ENCODE measurements at places on chromosomes 3 and 15.

DNA sequence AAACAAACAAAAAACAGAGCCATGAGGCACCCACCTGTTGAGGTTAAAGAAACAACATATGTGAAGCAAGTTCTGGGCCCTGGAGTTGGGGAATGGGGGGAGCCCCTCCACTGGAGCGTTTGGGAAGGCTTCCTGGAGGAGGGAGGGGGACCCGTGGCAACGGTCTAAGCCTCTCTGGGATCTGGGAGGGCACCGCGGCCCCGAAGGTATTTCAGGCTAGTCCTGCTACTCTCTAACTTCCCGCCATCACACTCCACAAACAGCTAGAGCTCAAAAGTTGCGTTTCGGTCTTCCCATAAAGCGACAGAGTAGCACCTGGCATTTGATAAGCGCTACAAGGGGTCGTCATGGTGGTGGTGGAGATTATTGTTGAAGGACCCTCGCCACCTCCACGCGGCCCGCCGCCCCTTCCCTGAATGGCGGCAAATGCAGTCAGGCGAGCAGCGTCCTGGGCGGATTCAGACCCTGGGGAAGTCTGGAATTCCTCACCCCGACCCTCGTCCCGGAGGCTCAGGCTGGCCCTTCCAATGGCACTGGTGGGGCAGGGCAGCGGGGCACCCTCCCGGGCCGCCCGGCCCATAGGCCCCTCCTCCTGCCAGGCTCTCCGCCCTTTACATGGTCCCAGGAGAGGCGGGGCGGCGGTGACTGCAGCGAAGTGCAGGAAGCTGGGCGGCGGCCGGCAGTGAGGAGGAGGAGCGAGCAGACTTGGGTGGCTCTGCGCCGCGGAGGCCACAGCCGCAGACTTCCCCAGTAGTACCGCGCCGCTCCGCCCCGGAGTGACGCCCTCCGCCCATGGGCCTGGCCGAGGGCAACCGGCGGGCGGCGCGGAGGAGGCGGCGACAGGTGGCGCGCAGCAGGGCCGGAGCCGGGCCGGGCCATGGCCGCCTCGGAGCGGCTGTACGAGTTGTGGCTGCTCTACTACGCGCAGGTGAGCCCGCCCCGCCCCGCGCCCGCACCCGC, at the start of gene NBEAL2:
TSS of gene NBEAL2 (plus strand) at position 682 of the 960 bp plus-strand sequence. CDS start at position 878, 196 bp downstream.
- peak; percentile 94 for DNase-seq

DNA sequence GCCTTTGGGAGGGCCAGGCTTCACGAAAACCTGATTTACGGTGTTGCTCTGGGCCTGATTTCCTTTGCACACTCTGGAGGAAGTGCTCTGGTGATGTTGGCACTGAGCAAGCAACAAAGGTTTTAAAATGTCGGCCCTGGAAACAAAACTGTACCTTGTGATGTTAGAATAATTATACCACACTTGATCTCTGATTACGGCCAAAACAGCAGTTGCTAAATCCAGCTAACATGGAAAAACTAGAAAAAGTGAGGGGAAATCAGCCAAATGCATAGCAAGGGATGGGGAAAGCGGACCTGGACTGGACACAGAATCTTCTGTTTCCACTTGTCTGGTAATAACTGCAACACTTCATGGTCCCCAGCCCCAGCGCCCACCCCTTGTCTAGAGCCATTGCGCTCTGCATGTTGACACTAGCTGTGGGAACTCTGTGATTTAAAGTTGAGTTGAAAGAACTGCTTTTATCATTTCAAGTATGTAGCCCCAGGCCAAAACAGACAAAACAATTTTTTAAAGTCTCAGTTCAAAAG, 120.1 kb downstream of the VGLL4 start:
- DNase-seq: no peak

- DNase-seq: no peak
These were observed 43.8 kb downstream of the SPATA16 start for GRCh38 chr3:173096994-173097785.

GRCh38 chr3:127690106-127690505, 17.4 kb downstream of the ABTB1 start:
- no peak for DNase-seq

DNA sequence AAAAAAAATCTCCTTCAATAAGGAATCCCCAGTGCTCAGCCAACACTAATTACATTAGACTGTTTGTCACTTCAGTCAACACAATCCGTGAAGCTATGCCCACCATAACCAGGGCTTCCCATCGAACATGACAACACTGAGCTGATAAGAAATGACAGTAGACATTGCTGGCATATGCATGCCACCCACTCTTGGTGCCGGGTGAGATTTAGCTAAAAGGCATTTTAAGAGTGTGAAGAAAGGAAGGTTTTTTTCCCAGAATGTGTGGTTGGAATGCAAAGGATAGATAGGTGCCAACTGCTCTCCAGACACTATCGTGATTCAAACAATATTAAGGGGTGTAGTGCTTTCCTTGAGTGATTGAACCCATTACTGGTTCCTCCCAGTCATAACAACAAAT, 344.0 kb upstream of the LMCD1 start:
- no peak for DNase-seq

DNA sequence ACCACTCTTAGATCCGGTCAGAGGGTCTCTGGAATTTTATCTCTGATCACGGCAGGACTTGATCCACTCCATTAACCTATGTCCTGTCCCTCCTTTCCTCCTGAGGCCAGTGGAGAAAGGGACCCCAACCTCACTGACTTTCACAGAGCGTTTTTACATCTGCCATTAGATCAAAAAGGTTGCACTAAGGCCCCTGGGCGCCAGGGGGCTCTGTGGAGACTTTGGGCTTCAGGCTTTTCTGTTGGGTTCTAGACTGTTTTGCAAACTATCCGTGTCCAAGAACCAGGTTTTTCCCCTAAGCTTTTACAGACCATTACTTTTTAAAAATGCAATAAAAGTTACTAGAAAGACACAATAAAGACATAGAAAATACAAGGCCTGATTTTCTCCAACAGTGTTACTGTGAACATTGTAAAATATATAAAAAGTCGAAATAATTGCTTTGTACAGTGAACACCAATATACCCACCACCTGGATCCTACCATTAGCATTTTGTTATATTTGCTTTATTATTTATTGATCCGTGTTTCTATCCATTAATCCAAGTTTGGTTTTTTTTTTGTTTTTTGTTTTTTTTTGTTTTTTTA, 159.7 kb downstream of the POLR2M start:
- peak; percentile 3 for DNase-seq

DNA sequence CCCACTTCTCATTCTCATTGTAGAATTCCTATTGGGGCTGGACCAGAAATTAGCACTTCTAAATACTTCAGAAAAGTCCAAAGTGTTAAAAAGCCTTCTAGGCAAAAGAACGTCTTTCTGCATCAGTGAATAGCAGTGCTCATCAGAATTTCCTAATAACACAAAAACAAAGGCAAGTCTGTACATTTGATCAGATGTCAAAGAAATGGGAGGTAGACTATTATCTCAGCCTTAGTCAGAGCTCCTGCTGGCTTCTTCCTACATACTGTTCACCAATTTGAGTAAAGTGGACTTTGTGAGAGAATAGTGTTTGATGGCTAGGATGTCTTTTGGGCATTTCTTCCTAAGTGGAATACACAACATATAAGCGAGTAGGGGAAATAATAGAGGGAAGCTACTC, 48.7 kb downstream of the FOXB1 start:
- no peak for DNase-seq
